ENCODE measurements at places on chromosomes 1 and 21. TPM values are rescaled to one million over a fixed set of nuclear protein-coding genes. Genes with fewer than 3 reads are reported as not detected.

Gene MRPL9
- total RNA-seq, result 136 TPM

Gene ABCA4
- total RNA-seq, result 0.12 TPM

Gene TP73
- 1.3 TPM for total RNA-seq

Gene NGF
- not detected for total RNA-seq

Gene ACTA1
- total RNA-seq, result not detected

Gene CRB1
- not detected for total RNA-seq

Gene SLC30A2
- not detected for total RNA-seq

Gene CASQ2
- total RNA-seq, result not detected

Gene AKR7A3
- total RNA-seq, result 1.8 TPM

- DNase-seq, result no peak
These were observed 5.5 kb downstream of the AIDA start for GRCh38 chr1:222706815-222707214.

DNA sequence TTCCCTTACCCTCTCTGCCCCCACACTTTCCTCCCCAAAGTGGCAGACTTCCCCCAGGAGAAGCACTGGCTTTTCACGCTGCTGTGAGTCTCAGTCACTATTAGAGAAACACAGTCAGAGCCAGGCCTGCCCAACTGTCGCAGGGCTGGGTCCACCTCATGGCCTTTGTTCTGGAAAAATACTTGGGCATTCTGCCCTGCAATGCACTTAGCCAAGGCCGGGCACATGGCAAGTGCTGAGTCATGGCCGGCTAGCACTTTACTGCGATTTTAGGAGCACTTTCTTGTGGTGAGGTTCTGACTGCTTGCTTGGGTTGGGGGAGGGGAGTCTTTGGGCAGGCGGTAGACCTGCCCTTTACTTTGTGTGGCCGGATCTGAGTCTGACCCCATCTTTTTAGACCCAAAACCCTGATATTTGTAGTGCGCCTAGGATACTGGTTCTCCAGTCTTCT is 7.7 kb downstream of the EPHX1 start:
- no peak for DNase-seq

GRCh38 chr1:41282679-41283317 is 40.7 kb upstream of the SCMH1 start:
- peak; percentile 72 for DNase-seq

DNA sequence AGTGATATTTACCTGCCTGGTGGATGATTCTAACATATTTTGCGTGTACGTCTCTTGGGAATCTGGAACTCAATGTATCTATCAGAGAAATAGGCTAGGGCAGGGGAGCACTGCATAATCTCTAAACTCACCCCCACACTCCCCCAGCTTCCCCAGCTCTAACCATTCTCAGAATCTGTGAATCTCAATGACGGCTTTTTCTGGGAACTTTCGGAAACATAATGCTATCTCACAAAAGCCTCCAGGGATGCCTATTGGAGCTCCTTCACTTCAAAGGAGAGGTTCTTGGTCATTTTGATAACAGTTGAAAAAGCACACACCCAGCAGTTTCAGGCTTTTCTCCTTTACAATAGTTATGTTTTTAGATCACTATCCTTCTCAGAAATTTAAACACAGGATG is 113.8 kb upstream of the MAGI3 start:
- DNase-seq, result no peak

DNA sequence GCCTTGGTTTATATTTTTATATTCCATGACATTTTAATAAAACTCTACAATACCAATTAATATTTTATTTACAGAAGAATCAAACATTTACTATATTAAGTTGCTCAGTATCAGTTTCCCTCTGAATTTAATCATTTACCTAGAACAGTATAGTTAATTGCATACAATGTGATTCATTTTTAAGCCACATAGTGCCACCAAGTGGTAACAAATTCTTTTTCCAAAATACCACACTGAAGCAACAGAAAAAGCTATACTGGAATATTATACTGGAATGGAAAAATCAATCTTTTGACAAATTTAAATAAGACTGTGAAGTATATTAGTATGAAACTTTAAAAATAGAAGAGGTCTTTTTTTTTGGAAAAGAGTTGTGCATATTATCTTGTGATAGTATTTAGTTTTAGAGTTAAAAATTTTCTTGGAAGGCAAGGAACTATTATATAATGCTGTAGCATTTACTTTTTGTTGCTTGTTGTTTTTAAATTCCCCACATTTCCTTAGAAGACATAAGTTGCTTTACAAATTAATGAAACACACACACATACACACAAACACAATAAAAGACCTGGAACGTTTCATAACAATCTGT is 57.3 kb downstream of the ZNF644 start:
- DNase-seq, result no peak

- DNase-seq, result no peak
These were observed 553.0 kb downstream of the PTPRU start for GRCh38 chr1:29789221-29789909.

DNA sequence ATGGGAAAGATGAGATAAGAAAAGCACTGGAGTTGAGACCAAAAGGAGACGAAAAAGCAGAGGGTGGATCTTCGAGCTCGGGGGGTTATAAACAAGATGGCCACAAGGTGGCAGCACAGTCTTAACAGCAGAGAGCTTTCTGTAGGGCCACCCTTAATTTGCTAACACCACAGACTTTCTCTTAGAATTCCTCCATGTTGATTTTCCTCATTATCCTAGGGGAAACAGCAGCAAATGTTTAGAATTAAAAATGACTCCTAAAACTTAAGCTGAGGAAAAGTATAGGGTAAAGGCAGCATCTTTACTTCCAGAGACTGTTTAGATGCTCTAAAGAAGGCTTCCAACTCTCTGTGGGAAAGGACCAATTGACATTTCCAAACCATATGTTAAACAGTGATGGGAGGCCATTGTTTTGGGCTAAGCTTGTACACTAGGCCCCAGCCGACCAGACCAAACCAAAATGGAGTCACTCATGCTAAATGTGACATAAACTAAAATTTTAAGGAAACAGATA is 2.5 kb upstream of the APOBEC4 start:
- peak; percentile 92 for DNase-seq

DNA sequence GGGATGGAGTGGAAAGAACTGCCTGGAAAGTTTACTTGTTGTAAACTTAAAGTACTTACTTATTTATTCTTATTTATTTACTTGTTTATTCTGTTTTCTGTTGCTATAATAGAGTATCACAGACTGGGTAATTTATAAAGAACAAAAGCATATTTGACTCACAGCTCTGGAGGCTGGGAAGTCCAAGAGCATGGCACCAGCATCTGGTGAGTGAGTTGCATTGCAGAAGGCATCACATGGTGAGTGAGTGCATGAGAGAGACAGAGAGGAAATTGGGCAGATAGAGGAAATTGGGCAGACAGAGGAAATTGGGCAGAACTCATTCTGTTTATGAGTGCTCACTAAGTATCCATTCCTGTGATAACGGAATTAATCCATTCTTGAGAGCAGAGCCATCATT is 11.6 kb upstream of the RGSL1 start:
- DNase-seq, result no peak

DNA sequence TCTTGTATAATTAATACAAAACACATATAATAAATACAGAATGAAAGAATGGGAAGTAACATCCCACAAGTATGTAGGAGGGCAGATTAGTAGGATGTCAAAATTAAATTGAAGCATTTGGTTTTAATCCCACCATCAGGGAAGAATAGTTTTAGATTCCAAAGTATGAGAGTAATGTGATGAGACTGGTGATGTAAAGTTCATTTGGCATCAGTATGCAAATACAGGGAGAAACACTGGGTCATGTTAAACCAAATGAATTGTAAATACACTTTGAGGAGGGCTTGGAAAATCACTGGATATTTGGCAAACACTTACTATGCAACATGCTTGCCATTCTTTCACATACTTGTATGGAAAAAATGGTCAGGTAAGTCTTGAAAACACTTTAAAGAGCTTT is 358.8 kb downstream of the DPYD start:
- no peak for DNase-seq

DNA sequence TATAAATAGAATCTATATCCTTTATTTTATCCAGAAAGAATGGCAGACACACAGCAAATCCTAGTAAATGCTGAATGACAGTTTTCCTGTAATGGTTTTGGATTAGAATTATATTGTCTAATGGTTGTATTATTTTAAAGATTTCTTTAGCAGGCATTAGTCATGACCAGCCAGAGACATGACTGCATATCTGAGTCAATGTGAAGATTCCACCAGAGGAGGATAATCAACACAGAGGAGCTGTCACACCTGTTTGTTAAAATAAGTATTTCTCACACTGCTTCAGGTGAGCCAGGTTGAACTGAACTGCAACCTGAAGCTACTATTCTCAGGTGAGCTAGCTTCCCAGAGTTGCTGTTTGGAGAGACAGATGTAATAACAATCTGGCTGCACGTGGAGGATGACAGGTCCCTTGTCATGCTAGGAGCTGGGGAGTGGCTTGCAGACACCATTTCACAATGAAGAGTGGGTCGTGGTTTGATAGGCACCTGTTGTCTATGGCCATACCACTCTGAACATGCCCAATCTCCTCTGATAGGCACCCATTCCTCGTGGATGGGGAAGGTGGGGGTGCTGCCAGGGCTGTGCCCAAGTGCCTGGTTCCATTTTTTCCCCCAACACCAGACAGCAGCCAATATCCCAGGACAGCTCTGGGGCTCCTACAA is 94.3 kb downstream of the KCNJ6 start:
- DNase-seq, result no peak

GRCh38 chr1:75952016-75952415 is 19.8 kb upstream of the ASB17 start:
- no peak for DNase-seq

GRCh38 chr1:11874624-11875023 is 15.9 kb upstream of the NPPB start:
- no peak for DNase-seq

GRCh38 chr21:16492892-16493291 is 763.1 kb downstream of the USP25 start:
- no peak for DNase-seq

Measured in activated CD4-positive, alpha-beta T cell treated with anti-CD3 and anti-CD28 coated beads, Interleukin-2, amount 10 ng/mL, durations not matched to agents 24 days and 14 days (primary cell).